ENCODE measurements at places on chromosomes 6 and 20. TPM values are rescaled to one million over a fixed set of nuclear protein-coding genes. Genes with fewer than 3 reads are reported as not detected.

DNA sequence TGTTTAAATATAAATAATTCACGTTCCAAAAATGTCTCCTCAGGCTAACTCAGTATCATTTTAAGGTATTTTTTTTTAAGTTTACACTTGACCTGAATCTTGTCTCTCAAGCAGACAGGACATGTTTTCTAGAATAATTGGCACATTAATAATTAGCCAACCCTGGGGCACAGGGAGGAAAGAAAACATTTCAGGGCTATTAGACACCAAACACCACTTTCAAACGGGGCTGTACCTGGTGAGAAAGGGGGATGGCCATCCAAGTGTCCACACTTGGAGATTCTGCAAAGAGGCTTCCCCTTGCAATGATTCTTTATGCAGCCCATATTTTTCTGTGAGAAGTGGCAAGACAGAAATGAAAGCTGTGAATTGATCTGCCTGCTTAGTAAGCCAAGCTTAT is 560.8 kb downstream of the CD109 start:
- DNase-seq = no peak
- no peaks in the 10 kb centered on the region for H3K36me3 ChIP-seq
- H3K27ac ChIP-seq = no peak overlapping the region
- H3K27me3 ChIP-seq = no peaks in the 10 kb centered on the region

The SNPH gene
- polyA plus RNA-seq = 0.23 TPM

DNA sequence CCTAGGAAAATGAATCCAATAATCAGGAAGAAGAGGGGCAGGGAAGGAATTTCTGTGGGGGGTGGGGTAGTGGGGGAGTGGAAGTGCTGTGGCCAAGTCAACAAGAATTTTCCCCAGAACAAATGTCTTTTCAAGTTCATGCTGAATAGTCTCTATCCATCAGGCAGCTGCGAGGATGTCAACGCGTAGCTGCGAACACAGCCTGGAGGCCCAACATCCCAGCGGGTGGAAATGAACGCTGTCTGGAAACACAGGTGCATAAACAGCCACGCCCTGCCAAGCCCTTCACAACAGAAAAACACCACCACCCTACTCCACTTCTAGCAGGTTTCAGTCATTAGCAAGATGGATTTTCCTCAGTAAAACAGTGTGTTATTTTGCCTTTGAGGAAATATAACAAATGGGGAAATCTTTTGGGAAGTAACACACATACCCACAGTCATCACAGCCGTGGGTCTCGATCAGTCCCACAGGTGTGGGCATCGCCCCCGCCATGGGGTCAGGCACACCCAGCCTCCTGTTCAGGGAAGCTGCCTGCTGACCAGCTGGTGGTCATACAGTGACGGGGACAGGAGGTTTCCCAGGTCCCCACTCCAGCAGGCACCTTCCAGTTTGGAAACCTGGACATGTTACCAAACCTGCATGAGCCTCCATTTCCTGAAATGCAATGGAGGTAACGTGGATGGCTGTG is 112.1 kb upstream of the THBS2 start:
- no peaks in the 10 kb centered on the region for H3K36me3 ChIP-seq
- H3K27me3 ChIP-seq = no peaks in the 10 kb centered on the region
- H3K27ac ChIP-seq = no peak overlapping the region

The SIRPB2 gene
- 1.2 TPM for polyA plus RNA-seq

The BMP2 gene
- 13.7 TPM for polyA plus RNA-seq

The NRSN1 gene
- polyA plus RNA-seq = 1.3 TPM

The TRAPPC3L gene
- polyA plus RNA-seq = not detected

- H3K27ac ChIP-seq = no peak overlapping the region
- no peaks in the 10 kb centered on the region for H3K36me3 ChIP-seq
- H3K27me3 ChIP-seq = no peaks in the 10 kb centered on the region
- H3K4me3 ChIP-seq = no peak overlapping the region
These were observed 74.7 kb upstream of the CITED2 start for GRCh38 chr6:139448998-139449610.

The CYP39A1 gene
- polyA plus RNA-seq = 3.0 TPM

DNA sequence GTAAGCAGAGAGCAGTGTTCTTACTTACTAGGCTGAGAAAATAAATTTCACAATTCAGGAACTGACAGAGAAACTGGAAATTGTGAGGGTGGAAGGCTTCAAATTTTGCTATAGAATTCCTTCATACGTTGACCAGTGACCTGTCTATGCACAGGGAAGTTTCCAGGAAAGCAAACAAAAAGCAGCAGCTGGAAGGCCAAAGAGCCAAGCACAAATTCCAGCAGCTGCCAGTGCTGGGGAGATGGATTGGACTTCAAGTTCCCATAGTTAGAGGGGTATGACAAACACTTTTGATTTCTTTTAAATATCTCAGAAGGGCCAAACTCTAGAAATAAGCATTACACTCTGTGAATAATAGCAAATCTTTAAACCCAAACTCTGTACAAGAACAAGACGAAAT is 299.1 kb upstream of the KCNQ5 start:
- H3K36me3 ChIP-seq = no peaks in the 10 kb centered on the region
- DNase-seq = no peak

DNA sequence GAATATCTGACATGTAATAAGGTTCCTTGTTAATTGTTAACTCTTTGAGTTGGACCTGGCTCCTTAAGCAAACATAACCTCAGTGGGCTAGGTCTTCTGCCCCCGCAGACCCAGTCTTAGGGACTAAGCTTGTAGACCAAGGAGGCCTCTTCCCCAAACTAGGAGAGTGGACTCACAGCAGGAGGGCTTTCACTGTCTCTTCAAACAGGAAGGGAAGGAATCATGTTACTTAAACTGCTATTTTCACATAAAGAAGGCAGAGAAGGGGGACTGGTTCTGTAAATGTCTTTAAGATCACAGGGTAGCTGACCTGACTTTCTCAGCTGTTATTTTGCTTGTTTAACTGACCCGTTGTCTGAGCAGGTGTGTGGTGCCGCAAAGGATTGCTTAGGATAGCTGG is 34.9 kb upstream of the PRDM1 start:
- no peaks in the 10 kb centered on the region for H3K36me3 ChIP-seq
- H3K27ac ChIP-seq = no peak overlapping the region
- no peaks in the 10 kb centered on the region for H3K27me3 ChIP-seq
- H3K4me3 ChIP-seq = no peak overlapping the region

DNA sequence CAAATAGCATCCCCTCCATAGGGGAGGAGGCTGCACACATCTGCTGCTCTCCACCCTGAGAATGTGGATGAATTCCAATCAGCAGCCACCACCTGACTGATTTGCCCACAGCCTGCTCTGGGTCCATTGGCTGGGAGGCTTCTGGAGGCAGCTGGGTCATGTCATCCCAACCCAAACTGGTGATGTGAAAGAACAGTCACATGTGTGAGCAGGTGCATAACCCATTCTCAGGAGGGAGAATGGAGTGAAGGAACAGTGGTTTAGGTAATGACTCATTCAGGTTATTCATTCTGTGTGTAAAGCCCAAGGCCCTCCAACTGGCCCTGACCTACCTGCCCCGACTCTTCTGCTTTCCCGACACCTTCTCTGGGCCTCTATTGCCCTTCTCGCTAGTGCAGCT is 90.9 kb upstream of the GCM1 start:
- H3K36me3 ChIP-seq = no peaks in the 10 kb centered on the region
- H3K27me3 ChIP-seq = no peaks in the 10 kb centered on the region
- DNase-seq = no peak

The NOTCH4 gene
- 9.9 TPM for polyA plus RNA-seq

- no peak overlapping the region for H3K27ac ChIP-seq
- no peaks in the 10 kb centered on the region for H3K27me3 ChIP-seq
- peaks cover 14% of the 10 kb centered on the region for H3K4me1 ChIP-seq
- no peaks in the 10 kb centered on the region for H3K36me3 ChIP-seq
- peak overlapping the region; percentile 77 for H3K4me3 ChIP-seq
These were observed 1.1 kb upstream of the USP49 start for GRCh38 chr6:41896281-41896680.

- H3K4me3 ChIP-seq = no peak overlapping the region
- H3K27ac ChIP-seq = no peak overlapping the region
- H3K36me3 ChIP-seq = no peaks in the 10 kb centered on the region
These were observed 1956.6 kb upstream of the DEFB115 start for GRCh38 chr20:29300579-29301551.

DNA sequence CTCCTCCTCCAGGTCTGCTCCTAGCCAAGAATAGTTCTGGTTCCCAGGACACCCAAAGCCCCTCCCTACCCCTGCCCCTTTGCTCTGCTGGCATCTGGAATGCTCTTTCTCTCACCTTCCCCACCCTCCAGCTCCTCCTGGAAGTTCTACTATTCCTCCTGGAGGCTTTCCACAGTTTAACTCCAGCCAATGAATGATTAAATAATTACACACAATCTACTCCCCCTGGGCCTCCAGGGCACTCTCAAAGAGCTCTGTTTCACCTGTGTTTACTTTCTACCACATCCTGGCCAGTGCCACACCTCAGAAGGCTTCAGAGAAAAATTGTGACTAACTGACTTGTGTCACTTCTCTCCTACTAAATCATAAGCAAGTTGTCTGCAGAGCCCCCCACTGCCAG is 36.2 kb downstream of the GCM1 start:
- DNase-seq = no peak
- no peak overlapping the region for H3K4me3 ChIP-seq
- no peaks in the 10 kb centered on the region for H3K36me3 ChIP-seq
- no peaks in the 10 kb centered on the region for H3K27me3 ChIP-seq

- H3K36me3 ChIP-seq = no peaks in the 10 kb centered on the region
- DNase-seq = no peak
- H3K4me3 ChIP-seq = peak overlapping the region; percentile 91
- peaks cover 29% of the 10 kb centered on the region for H3K4me1 ChIP-seq
These were observed 1.5 kb upstream of the RREB1 start for GRCh38 chr6:7106215-7106751.

- peak overlapping the region; percentile 40 for H3K4me3 ChIP-seq
- no peak for DNase-seq
- H3K27ac ChIP-seq = no peak overlapping the region
- no peaks in the 10 kb centered on the region for H3K4me1 ChIP-seq
- peaks cover 97% of the 10 kb centered on the region for H3K27me3 ChIP-seq
These were observed 23.6 kb upstream of the HLA-E start for GRCh38 chr6:30465595-30466306.

DNA sequence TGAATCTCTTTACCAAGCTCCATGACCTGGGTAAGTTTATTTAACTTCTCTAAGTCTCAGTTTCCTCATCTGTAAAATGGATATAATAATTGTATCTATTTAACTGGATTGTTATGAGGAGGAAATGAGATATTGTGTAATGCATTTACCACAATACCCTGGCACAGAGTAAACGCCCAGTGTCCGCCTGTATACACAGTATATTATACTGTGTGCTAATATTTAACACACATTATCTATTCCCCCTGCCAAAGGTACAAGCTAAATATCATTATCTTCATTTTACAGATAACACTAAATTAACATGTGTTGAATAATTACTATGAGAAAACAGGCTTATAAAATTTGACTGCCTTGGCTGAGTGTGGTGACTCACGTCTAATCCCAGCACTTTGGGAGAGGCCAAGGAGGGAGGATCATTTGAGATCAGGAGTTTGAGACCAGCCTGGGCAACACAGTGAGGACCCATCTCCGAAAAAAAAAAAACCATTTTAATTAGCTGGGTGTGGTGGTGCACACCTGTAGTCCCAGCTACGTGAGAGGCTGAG is 38.7 kb upstream of the TNFRSF21 start:
- H3K27ac ChIP-seq = no peak overlapping the region
- no peak overlapping the region for H3K4me3 ChIP-seq
- no peaks in the 10 kb centered on the region for H3K27me3 ChIP-seq
- no peaks in the 10 kb centered on the region for H3K36me3 ChIP-seq
- H3K4me1 ChIP-seq = no peaks in the 10 kb centered on the region

DNA sequence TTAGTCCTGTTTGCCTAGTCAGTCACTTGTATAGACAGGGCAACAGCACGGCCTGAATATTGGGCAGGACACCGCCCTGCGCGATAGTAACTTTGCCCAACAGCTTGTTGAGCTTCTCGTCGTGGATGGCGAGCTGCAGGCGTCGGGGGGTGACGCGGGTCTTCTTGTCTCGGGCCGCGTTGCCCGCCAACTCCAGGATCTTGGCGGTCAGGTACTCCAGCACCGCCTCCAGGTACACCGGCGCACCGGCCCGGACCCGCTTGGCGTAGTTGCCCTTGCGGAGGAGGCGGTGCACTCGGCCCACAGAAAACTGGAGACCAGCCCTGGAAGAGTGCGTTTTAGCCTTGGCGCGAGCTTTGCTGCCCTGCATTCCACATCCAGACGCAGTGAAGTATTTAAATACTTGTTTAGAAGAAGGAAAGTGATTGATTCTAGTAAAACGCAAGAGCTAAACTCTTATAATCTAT is 92.8 kb upstream of the BTN3A2 start:
- H3K4me3 ChIP-seq = peak overlapping the region; percentile 45
- peaks cover 24% of the 10 kb centered on the region for H3K4me1 ChIP-seq
- no peaks in the 10 kb centered on the region for H3K36me3 ChIP-seq
- peak; percentile 74 for DNase-seq

GRCh38 chr6:148509800-148510581 is 167.4 kb downstream of the SASH1 start:
- H3K36me3 ChIP-seq = no peaks in the 10 kb centered on the region
- H3K27me3 ChIP-seq = no peaks in the 10 kb centered on the region
- H3K4me3 ChIP-seq = peak overlapping the region; percentile 37
- H3K4me1 ChIP-seq = peaks cover 43% of the 10 kb centered on the region
- peak; percentile 92 for DNase-seq
- H3K27ac ChIP-seq = peak overlapping the region; percentile 79

GRCh38 chr6:135114355-135115145 is 59.9 kb upstream of the HBS1L start:
- H3K4me3 ChIP-seq = no peak overlapping the region
- no peaks in the 10 kb centered on the region for H3K4me1 ChIP-seq
- H3K36me3 ChIP-seq = no peaks in the 10 kb centered on the region
- H3K27ac ChIP-seq = no peak overlapping the region
- H3K27me3 ChIP-seq = no peaks in the 10 kb centered on the region

DNA sequence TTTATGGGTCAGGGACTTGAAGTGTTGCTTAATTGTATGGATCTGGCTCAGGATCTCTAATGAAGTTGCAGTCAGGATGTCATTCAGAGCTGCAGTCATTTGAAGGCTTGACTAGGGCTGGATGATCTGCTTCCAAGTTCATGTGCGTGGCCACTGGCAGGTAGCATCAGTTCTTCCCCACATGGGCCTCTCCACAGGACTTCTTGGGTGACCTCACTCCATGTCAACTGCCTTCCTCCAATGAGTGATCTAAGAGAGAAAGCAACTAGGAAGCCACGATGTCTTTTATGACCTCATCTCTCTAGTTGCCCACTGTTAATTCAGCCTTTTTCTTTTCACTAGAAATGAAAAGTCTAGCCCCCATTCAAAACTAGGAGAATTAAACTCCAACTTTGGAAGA is 104.1 kb downstream of the COL9A1 start:
- H3K36me3 ChIP-seq = no peaks in the 10 kb centered on the region
- H3K27me3 ChIP-seq = no peaks in the 10 kb centered on the region
- no peak overlapping the region for H3K27ac ChIP-seq
- H3K4me3 ChIP-seq = no peak overlapping the region

DNA sequence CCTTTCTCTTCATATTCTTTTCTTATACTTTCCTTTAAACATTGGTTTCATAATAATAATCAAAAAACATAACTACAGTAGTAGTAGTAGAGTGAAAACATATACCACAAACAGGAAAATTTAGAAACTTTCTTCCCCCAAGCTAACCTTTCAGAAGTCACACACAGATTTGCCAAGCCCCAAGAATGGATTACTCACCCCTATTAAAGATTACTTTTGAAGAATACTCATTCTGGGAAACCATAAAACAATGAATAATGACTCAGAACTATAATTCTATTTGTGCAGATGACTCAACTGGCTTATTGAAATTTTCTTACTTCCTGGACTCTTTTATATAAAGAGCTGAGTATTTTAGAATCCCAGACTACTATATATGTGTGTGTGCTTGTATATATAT is 119.4 kb upstream of the GJE1 start:
- no peaks in the 10 kb centered on the region for H3K4me1 ChIP-seq
- no peaks in the 10 kb centered on the region for H3K27me3 ChIP-seq
- no peak overlapping the region for H3K27ac ChIP-seq
- H3K4me3 ChIP-seq = no peak overlapping the region
- no peak for DNase-seq

- H3K36me3 ChIP-seq = no peaks in the 10 kb centered on the region
- no peak overlapping the region for H3K27ac ChIP-seq
- DNase-seq = no peak
- no peaks in the 10 kb centered on the region for H3K4me1 ChIP-seq
These were observed 30.2 kb downstream of the MYLIP start for GRCh38 chr6:16158943-16159557.
